WTC11 (cell line): ENCODE measurements at places on chromosomes 1 and 21.

- no peak for DNase-seq
Observed at GRCh38 chr1:113929750-113930498, 800 bp downstream of the HIPK1 start.

GRCh38 chr1:43722810-43723209 is 15.5 kb downstream of the ST3GAL3 start:
- peak; percentile 16 for DNase-seq

DNA sequence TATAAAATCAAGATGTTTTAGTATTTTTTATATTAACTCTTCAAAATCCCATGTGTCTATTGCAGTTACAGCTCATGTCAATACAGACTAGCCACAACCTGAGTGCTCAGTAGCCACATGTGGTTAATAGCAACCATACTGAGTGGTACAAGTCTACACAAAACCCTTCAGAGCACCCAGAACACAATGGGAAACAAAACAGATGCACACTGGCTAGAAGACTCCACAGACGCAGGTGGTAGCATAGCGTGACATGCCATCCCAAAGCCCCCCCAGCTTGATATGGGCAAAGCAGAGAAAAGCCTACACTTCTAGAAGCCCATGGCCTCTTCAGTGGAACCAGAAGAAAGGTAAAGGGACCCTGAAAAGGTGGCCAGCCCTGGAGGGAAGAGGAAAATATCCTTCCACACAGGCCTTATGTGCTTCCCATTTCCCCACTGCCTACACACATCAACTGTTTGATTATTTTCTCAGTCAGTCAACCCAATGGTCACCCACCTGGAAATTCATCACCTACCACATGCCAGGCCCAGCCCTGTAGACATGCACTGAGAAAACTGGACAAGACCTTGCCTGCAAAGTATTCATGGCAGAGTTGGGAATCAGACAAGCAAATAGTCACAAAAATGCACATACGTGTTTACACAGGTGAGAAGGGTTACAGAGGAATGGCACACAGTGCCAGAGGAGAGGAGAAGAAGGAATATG is 175.0 kb downstream of the VAV3 start:
- no peak for DNase-seq

DNA sequence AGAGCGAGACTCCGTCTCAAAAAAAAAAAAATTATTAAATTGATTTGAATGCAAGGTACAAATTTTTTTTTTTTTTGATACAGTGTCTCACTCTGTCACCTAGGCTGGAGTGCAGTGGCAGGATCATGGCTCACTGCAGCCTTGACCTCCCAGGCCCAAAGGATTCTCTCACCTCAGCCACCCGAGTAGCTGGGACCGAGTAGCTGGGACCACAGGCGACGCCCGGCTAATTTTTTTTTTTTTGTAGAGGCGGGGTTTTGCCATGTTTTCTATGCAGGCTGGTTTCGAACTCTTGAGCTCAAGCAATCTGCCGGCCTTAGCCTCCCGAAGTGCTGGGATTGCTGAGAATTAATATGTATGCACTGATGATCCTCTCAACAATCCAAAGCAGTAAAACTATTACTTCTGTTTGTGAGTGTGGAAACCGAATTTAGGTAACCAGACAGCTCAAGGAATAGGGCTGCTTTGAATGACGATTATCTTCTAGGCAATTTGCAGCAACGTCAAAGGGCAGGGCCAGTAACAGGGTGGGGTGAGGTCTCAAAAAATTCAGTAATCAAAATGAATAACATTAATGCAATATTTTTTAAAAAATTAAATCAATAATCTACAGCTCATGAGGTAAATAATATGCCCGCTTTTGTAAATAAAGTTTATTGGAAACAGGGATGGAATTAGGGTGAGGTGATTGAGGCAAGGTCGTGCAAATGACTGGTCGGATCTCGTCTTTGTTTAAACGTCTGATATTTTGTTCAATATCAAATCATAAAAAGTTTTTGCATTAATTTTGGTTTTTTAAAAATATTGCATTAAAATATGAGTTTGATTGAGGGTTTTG is 1.2 kb downstream of the CLSPN start:
- no peak for DNase-seq

DNA sequence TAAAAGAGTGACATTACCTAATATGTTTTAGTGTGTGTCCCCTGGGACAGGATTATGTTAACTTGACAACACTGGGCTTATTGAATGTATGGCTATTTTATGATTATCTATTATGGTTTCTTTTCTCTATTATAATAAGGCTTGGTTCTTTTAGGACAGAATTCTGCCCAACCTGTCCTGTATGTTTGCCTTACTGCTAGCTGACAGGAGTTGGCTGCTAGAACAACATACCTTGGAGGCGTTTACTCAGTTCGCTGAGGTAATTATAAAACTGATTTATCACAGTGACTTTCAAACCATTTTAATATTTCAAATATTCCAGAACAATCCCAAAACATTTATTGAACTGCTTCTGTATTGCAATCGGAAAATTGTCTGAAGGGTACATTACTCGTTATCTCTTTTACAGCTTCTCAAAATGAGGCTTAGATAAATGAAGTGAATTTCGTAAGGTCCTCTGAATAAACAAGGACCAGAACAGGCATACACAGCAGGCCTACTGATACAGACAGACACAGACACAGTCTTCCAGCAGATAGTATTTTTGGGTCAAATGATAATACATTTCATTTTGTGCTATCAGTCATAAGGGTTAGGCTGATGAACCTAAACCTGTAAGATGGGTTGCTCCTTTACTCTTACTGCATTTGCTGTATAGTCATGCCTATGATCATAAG is 44.2 kb downstream of the SCYL3 start:
- DNase-seq = no peak

GRCh38 chr1:8402109-8402710 is 84.3 kb downstream of the SLC45A1 start:
- no peak for DNase-seq

- DNase-seq = no peak
Observed at GRCh38 chr1:170730438-170730837, 66.5 kb downstream of the PRRX1 start.

DNA sequence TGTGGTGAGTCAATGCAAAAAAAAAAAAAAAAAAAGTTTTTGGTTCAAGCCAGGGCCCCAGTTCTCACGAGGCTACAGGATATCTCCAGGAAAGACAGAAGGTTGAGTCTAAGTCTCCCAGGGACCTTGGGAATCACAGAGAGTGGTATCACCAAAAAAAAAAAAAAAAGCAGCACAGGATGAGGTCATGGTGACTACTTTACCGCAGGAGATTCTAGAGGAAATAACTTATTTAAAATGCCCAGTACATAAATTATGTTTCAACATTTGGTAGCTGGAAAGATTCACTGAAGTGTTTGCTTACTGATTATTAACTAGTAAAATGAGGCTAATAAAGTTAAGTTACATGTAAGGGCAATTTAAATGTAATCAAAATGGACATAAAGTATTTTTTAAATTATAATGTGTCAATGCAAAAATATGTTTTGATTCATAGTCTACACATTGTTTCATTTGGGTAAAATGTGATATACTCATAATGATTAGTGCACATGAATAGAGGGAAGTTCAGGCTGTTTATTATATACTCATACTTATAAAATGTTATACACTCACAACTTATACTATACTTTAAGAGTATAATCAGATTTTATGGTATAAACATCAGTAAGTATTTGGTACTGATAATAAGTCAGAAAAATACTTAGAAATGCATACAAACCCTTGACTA is 84.1 kb downstream of the PLPPR5 start:
- DNase-seq = no peak

DNA sequence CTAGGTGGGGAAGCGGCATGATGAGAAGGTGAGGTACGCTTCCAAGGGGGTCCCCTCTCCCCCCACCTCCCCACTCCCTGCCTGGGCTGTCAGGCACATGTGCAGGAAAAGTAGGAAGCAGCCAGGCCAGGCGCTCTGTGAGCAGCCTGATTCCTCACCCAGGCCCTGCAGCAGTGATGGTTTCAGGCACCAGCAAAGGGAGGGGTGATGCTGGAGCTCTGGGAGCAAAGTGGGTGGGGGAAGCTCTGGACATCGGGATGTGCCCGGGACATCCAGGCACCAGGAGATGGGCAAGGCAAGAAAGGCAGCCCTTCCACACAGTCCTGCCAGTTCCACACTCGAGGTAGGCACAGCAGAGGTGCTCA is 106.1 kb downstream of the CRYAA start:
- DNase-seq = no peak

- peak; percentile 70 for DNase-seq
Observed at GRCh38 chr1:150066838-150067183, 765 bp upstream of the VPS45 start.

DNA sequence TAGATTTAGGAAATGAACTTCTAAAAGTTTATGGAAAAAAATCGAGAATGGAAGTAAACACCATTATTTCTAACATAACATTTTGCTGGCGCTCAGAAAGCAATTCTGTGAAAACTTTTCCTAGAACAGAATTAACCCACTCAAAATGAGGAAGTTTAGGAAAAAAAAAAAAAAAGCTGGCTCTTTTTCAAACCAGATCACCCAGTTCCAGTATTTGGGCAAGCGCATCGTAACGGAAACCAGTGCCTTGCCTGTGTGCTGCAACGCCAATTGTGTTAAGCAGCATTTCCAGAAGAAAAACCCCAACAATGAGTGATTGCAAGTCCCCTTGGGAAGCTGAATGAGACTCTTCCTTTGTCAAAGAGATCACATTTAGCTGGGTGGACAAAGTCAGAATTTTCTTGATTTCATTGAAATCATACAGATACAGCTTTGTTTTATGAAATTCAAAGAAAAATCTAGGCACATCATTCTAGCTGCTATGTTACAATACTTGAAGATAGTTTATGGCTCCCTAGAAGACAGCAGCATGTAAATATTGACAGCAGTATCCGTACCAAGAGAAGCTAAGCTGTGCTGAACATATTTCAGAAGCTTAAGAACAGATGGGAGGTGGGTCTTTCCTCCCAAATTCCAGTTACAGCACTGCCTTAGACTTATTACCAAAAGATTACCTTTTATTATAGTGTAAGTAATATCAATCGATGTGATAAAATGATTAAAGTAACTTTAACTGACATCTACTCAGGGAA is 113.4 kb downstream of the ERG start:
- no peak for DNase-seq

GRCh38 chr1:110630839-110631663 is 24.9 kb upstream of the KCNA2 start:
- DNase-seq = peak; percentile 87

- no peak for DNase-seq
Observed at GRCh38 chr1:44014365-44015104, 16.7 kb downstream of the SLC6A9 start.

DNA sequence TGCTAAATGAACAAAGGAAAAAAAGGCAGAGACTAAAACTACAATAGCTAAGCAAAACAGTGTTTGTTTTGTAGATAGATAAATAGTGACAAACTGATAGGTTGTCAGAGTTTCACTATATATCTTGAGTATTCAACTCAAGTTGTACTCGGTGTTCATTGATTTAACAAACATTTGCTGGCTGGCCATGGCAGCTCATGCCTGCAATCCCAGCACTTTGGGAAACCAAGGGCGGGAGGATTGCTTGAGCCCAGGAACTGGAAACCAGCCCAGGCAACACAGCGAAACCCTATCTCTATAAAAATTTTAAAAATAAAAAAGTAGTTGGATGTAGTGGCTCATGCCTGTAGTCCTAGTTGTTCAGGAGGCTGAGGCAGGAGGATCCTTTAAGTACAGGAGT is 17.3 kb downstream of the C1orf185 start:
- no peak for DNase-seq

GRCh38 chr1:195185736-195186135 is 1422.5 kb downstream of the KCNT2 start:
- DNase-seq = no peak

GRCh38 chr1:228827019-228827418 is 91.7 kb downstream of the RHOU start:
- DNase-seq = no peak
